ENCODE measurements at places on chromosomes 16 and 17.

DNA sequence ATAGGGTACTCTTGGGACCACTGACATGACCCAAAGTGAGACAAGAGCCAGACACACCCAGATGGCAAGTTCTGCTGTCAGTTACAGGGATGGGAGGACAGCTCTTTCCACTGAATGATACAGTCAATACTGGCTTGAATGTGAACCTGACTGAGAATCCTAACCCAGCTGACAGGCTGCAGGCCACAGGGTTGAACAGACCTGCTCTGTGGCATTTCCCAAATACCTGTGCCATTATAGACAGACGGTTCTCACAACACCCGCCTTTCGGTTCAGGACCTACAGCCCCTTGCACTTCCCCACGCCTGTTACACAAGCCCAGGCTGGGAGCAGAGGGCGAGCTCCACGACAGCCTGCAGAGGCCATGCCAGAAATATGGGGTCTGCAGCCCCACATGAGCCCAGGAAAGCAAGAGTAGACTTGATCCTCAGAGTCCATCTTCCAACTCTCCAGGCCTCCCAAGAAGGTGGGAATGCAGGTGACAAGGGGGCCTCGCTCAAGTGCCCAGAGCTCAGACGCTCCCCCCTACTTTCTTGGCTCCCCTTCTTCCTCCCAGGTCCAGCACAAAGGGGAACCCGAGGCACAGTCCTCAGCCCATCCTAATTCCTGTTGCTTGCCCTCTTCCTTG is 314.3 kb downstream of the SOX9 start:
- DNase-seq = no peak

DNA sequence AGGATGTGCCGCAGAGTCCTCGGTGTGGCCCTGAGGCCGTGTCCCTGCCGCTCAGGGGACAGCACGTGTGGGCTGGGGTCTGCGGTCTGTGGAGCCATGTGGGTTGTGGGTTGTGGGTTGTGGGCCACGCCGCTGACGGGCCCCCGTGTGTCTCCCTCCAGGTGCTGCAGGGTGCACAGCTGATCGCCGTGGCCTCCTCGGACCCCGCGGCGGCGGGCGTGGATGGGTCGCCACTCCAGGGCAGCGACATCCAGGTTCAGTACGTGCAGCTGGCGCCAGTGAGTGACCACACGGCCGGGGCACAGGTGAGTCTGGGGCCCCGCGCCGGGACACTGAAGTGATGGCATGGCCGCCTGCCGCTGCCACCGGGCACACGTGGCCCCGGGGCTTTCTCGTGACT is 120.7 kb downstream of the BANP start:
- no peak for DNase-seq

- no peak for DNase-seq
These were observed 15.8 kb downstream of the GPR179 start for GRCh38 chr17:38327936-38328335.

- peak; percentile 19 for DNase-seq
These were observed 18.1 kb downstream of the TMC6 start for GRCh38 chr17:78110363-78111015.

DNA sequence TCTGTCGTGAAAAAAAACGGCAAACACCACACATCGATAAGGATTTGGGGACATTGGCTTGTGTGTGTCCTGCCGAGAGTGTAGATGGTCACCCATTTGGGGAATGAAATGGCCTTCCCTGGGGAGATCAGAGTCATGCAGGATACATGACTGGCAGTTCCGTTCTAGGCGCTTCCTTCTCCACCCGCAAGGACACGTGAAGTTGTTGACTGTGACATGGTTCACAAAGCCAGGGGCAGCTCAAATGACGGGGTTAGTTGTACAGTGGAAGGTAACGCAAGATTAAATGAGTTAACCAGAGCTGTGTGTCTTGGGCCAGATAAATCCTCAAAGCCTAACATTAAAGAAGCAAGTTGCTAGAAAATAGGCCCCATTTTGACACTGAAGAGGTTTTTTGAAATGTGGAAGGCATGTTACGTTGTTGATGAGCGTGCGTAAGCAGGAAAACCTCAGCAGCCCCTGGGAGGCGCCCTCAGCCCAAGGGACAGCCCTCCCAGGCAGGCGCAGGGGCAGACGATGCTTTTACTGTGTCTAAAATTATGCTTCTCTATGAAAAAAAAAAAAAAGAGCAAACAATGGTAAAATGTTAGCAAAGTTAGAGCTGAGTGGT is 35.9 kb upstream of the CHMP6 start:
- DNase-seq = peak; percentile 29

- no peak for DNase-seq
These were observed 5.4 kb downstream of the NFATC3 start for GRCh38 chr16:68090533-68090932.

GRCh38 chr16:63315229-63315628 is 1279.0 kb upstream of the CDH8 start:
- no peak for DNase-seq

GRCh38 chr16:28544998-28545397 is 6.2 kb upstream of the NUPR1 start:
- no peak for DNase-seq

DNA sequence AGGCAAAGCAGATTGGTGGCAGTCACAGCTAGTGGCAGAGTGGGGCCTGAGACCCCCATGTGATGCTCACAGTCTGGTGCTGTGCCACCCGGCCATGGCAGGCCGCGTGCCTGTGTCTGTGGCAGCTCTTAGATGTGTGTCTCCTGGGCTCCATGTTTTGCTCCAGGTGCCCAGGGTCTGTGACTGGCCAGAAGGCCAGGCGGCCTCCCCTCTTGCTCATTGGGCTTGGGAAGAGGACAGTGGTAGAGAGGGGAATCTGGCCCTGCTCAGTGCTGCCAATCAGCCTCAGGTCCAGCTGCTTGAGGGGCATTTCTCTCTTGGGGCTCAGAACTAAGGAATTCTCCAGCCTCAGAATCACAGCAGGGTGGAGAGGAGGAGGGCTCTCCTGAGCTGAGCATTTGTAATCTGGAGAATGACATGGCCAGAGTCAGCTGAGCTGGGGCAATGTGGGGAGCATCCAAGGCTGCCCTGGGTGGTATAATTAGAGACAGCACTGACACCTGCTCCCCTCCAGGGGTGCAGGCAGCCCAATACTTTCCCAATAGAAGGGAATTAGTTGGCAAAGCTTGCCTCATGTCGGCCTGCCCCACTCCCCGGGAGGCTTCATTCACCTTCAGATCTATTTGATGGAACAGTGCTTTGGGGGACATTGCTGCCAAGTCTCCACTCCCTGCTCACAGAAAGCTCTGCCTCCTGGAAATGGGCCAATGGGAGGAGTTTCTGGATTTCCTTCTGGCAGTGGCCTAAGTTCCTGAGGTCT is 2.7 kb upstream of the LASP1NB start:
- peak; percentile 83 for DNase-seq

DNA sequence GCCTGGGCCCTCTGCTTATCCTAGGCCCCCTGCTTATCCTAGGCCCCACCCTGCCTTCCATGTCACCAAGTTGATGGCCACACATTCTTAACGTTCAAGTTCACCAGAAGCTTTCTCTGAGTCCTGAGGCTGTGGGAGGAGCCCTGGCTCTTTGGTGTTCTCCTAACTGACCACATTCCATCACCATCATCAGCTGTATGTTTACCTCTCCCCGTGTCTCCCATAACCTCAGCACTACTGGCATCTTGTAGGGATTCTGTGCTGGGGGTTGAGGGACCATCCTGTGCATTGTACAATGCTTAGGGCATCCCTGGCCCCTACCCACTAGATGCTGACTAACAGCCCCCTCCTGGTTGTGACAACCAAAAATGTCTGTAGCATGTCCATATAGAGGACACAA is 99.3 kb downstream of the NDE1 start:
- DNase-seq = no peak

- no peak for DNase-seq
These were observed 191.0 kb upstream of the PMFBP1 start for GRCh38 chr16:72362973-72363372.

- DNase-seq = peak; percentile 94
These were observed at the start of gene WDR81 for GRCh38 chr17:1724351-1724868. TSS of gene WDR81 (plus strand) at chr17:1724704. CDS start at chr17:1724960, 256 bp downstream.

GRCh38 chr16:70694868-70695218 is 9.0 kb upstream of the MTSS2 start:
- DNase-seq = no peak

- DNase-seq = no peak
These were observed 13.4 kb upstream of the SLC38A8 start for GRCh38 chr16:84055801-84056634.

DNA sequence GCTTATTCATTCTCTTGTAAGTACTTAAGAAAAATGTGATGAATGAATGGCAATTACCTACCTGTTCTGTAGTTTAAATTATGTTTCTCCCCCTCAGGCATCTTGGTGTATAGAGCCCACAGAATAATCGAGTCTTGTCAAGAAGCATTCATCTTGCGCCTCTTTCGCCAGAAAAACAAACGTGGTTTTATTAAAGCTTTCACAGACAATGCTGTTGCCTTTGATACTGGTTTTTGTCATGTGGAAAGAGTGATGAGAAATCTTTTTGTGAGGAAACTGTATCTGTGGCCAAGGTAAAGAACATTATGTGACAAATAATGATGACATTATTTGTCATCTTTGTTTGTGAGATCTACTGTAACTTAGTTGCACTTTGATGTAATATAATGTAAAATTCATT is 6.5 kb downstream of the ERCC4 start:
- no peak for DNase-seq

DNA sequence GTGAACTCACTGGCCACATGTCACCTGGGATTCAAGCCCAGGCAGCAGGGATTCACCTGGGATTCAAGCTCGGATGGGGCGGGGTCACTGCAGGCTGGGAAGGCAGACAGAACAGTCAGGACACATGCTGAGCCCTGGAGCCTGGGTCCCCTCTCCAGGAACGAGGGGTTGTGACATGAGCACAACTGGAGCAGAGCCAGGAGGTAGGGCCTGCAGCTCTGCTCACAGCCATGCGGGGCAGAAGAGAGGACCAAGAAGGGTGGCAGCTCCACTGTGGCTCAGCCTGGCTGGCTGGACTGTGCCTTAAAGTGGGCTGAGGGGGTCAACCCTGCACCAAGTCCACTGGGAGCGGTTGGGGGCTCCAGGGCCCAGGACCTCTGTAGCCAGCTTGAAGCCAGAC is 150.1 kb downstream of the RAB11FIP4 start:
- no peak for DNase-seq

GRCh38 chr17:61928101-61928436 is 287 bp upstream of the INTS2 start:
- DNase-seq = no peak

DNA sequence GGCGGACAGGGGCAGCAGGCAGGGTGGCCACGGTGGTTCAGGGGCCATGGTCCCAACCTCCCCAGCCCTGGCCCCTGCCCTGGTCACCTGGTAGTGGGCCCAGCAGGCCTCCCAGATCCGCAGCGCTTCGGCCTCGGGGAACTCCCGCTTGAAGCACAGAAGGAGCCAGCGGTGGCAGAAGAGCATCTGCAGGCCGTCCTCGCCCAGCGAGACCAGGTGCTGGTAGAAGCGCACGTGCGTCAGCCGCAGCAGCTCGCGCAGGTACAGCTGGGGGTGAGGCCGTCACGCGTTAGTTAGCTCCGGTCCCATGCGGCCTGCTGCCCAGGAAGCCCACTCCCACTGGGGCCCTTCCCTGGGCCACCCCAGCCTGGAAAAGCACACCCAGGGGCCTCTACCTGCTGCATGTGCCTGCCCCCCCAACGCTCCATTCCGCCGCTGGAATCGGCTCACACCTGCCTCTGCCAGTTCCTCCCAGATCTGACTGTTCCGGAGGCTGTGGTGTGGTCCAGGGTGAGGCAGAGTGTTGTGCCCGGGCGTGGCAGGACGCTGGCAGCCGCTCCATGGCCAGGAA is 90.8 kb downstream of the TBC1D16 start:
- peak; percentile 19 for DNase-seq

DNA sequence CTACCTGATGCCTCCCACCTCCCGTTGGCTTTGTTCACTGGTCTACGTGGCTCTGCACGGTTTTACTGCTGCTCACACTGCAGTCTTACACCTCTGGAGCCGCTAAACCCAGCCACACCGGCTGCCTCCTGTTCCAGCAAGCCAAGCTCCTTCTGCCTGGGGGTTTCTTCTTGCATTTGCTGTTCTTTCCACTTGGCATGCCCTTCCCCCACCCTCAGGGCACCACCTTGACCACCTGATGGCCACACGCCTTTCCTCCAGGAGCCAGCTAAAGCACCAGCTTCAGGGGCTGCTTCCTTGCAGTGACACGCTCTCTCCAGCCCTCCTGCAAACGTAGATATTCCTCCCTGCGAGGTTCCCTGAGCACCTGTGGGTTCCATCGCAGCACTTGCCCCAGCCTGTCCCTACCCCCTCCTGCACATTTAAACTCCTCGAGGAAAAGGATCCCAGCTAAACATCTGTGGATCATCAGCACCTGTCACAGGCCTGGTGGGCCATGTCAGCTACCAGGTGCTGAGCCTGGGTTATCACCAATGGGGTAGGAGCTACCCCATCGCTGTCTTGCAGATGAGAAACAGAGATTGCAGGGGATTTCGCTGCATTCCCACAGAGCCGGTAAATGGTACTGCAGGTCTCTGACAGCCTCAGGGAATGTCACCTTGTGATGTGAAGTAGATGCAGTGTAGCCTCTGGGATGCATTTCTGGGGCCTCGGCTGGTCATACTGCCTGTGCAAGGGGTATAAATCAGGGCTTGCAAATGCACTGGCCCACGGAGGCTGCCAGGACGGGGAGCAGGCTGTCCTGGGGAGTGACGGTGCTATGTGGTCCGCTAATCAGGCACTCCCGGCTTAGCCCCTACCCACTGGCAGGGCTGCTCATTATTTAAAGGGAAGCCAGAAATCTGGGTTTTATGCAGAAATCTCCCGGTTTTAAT is 285.2 kb downstream of the CPPED1 start:
- no peak for DNase-seq

GRCh38 chr17:17683710-17684365 is 2.6 kb downstream of the RAI1 start:
- DNase-seq = no peak

DNA sequence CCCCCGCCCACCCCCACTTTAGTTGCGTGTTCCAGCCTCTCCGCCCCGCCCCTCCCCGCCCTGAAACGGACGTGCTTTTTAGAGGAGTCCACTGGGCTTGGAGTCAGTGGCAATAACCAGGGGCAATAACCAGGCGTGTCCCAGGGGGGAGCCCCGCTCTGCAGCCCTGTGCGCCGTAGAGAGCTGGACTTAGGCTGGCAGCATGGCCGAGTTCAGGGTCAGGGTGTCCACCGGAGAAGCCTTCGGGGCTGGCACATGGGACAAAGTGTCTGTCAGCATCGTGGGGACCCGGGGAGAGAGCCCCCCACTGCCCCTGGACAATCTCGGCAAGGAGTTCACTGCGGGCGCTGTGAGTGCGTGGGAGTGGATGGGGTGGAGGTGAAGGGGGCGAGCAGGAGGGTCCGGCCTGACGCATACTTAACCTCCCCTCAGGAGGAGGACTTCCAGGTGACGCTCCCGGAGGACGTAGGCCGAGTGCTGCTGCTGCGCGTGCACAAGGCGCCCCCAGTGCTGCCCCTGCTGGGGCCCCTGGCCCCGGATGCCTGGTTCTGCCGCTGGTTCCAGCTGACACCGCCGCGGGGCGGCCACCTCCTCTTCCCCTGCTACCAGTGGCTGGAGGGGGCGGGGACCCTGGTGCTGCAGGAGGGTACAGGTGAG is at the start of gene ALOX15B:
Gene ALOX15B (plus strand): TSS at position 106 of the 657 bp plus-strand sequence. CDS start 97 bp downstream, at position 203.
- DNase-seq = no peak

GRCh38 chr17:75459246-75459589 is 2.8 kb downstream of the TMEM94 start:
- DNase-seq = no peak

Data from femur (tissue), 1 donor.